ENCODE measurements at places on chromosomes 16 and 17.

- DNase-seq: no peak
These were observed 103.8 kb upstream of the RPL38 start for GRCh38 chr17:74099442-74100340.

GRCh38 chr16:17984810-17985209 lies 351.7 kb downstream of the NPIPA8 start:
- DNase-seq: no peak

DNA sequence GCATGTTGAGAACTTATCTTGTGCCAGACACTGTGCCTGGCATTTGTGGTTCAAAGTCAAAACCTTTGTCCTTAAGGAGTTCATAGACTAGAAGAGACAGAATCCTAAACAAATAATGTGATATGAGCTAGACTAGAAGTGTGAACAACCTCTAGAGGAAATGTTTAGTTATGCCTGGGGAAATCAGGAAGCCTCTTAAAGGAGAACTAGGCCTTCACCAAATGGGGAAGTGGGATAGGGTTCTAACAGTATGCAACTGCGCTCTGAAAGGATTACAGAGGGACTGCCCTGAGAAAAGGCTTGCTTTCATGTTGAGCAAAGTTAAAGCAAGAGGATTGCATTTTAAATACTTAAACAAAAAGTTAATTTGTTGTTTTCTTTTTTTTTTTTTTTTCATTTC lies 4.9 kb downstream of the RUNDC1 start:
- no peak for DNase-seq

GRCh38 chr17:28093999-28094716 lies 51.7 kb downstream of the NLK start:
- no peak for DNase-seq

DNA sequence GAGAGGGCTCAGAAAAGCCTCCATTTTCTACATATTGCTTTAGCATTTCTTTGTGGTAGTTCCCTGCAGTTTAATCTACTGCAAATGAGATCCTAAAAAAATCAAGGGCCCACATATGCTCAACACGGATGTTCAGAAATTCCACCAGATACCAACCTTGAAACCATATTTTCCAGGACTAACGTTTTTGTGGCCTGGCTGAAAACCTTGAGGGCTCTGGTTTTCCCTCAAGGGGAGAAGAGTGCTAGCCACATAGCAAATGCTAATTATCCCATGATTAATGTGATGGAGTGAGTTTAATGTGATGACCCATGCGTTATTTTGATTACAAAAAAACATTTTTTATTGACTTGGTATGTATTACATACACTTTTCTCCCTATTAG lies 68.9 kb downstream of the SNX11 start:
- no peak for DNase-seq

GRCh38 chr17:74089869-74090464 lies 113.5 kb upstream of the RPL38 start:
- no peak for DNase-seq

DNA sequence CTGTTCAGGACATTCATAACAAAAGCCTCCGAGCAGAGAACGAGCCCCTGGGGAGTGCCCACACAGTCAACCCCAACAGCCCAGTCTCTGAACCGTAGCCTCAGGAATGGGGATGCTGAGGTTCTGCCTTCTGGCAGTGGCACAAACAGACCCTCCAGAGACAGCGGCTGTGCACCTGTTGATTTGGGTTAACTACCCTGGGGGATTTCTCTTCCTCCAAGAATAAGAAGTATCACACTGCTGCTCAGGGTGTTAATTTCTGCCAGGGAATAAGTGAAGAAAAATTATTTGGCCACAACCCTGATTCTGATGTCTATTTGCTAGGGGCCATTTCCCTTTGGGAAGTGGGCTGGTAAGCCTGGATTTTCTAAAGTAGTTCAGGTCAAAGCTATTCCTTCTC lies 51.0 kb upstream of the PIRT start:
- no peak for DNase-seq

DNA sequence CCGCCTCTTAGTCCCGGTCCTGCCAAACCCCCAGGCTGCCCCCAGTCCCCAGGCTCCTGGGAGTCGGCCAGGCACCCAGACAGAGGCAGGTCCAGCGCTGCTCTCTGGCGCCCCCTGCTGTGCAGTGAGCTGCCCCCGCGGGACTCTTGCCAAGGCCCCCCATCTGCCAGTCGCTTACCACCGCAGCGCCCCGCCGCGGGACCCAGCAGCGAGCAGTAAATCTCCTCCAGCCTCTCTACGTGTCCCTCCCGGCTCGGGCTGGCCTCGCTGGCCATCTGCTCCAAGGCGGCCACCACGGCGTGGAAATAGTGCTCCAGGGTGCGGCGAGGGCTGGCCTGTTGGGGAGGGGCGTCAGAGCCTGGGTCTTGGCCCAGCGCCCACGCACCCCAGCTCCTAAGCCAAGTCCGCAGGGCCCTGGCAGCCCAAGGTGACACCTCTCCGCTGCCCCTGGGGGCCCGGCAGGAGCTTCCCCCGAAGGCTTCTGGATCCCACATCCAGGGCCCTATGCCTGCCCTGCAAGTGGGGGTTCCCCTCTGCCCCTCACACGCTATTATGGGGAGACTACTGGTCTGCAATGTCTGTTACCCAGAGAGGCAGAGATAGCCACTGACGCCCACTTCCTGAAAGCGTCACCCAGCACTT lies 33.7 kb upstream of the MFSD6L start:
- DNase-seq: no peak

DNA sequence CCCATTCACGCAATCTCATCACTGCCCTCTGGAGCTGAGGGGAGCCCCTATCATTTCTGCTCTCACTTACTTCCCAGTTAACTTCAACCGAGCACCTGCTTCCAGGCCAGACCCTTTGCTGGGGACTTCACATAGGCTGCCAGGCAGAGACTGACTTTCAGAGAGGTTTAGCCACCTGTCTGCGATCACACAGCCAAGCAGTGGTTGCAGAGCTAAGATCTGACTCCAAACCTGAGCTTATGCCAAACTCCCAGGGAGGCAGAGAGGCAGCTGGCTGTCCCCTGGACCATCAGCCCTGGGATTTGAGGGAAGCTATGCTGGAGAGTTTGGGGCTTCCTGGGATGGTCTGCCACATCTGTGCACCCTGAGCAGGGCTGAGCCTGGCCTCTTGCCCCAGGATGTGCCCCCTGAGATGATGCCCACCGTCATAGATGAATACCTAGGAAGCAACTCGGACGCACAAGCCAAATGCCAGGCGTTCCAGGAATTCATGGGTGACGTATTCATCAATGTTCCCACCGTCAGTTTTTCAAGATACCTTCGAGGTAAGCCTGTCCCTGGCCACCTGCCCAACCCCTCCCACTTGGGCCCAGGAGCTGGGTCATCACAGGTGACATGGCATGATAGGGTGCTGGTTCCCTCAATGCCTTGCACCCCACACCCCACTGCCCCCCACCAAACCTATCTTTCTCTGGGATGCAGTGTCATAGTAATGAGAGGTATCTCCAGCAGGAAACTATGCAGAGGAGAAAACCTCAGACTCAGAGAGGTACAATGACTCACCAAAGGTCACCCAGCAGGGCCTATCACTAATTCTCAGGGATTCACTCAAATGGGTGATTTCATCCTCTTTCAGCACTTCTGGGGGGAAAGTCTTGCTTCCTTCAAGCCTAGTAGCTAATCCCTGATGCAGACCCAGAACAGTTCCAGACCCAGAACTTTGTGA lies 10.0 kb downstream of the CES3 start:
- DNase-seq: no peak

DNA sequence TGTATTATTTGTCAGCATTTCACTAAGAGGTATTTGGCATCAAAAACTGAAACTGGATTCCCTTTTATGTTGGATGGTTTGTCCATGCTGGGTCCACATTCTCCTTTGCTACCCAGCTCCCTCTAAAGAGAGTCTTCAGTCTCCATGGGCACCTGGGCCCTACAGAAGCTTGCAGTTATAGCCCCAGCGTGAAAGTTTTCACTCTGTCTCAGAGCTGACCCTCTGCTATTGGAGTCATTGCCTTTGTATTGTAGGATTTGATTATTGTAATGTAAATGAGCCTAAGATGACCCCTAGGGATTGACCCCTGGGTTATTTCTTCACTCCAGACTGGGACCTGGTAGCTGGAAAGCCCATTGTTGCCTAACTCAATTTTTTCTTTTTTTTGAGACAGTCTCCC lies 1026.5 kb upstream of the EEF2KMT start:
- DNase-seq: no peak

GRCh38 chr16:50151756-50152155 lies 1.4 kb upstream of the TENT4B start:
- DNase-seq: no peak

- peak; percentile 40 for DNase-seq
These were observed 7.3 kb upstream of the TSPOAP1 start for GRCh38 chr17:58335779-58336455.

DNA sequence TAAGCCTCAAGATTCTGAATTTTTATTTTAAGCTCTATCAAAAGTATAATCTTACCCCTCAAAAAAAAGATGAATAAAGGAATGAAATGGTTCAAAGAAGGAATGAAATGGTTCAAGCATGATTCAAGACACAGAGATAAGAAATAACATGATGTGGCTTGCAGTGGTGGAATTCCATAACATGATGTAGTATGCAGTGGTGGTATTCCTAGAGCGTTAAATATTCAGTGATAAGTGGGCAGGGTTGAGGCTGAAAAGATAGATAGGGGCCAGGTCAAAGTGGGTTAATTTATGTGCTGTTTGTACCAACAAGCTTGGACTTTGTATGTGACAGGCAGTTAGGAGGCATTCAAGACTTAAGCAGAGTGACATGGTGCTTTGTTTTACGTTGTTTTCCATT lies 29.6 kb downstream of the TNRC6A start:
- no peak for DNase-seq

DNA sequence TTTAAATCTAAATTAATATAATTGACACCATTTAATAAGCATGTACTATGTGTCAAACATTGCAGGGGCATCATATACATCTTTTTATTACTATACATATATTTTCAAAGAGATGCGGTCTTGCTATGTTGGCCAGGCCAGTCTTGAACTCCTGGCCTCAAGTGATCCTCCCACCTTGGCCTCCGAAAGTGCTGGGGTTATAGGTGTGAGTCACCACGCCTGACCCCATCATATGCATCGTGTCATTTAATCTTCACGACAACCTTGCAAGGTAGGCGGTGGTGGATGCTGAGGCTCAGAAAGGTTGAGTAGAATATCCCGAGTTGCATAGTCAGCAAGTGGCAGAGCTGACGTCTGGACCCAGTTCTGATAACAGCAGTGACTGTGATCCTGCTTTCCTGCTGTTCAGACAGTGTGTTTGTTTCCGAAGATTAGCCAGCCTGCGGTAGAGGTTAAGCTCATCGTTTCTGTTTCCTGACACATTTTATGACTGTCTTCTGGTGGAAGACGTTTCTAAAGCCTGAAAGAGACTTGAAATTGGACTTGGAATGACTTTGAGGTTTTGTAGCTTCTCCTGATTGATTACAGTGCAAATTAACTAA lies 316.6 kb downstream of the SNX29 start:
- DNase-seq: no peak

- no peak for DNase-seq
These were observed 2.9 kb downstream of the CFAP97D1 start for GRCh38 chr17:43782913-43783680.

DNA sequence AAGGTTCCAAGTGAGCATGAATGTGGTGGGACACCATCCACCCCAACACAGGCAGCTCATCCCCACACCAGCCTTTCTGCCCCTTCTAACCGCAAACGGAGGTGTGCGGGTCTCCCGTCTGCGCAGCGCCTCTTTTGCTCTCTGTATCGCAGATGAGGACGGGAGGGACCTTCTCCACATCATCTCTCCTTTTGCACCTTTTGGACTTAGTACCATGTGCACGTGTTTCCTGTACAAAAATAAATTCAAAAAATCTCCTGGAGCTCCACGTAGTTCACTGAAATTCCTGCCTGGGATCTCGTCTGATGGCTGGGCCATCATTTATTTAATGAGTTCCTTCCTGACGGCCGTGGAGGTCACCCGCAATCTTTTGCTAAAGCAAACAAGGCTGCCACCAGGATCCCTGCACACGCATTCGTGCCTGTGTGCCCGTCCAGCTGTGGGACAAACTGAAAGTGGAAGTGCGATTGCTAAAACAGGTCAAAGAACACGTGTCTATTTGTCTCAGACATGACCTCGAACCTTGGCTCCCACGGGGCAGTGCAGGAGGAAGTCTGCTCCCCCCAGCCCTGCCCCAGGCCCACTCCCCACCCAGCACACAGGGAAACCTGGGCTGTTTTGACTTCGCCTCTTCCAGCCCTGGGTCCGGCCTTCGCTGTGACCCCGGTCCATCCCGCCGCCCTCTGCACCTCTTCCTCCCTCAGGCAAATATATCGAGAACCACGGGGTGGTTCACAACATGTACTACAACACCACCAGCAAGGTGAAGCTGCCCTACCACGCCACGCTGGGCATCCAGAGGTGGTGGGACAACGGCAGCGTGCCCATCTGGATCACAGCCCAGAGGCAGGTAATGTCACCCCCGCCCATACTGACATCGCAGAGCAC lies 2.3 kb downstream of the ENPP7 start:
- no peak for DNase-seq

DNA sequence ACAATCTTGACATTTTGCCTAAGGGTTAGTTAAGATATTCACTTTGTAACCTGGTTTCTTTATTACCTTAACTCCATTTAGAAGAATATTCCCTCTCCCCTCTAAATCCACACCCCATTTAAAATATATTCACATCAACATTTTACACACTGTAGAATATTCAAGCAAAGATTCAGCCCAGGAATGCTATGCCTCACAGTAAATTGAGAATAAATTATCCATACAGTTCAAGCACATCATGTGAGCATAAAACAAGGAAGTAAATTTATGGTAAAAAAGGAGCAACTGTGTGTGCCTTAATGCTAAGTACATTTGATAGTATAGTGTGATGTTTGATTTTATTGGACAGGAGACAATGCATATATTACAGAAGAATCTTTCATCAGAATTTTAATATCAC lies 806.6 kb upstream of the KIF2B start:
- no peak for DNase-seq

GRCh38 chr17:81027591-81028505 lies 7.1 kb upstream of the BAIAP2 start:
- DNase-seq: peak; percentile 37

- DNase-seq: no peak
These were observed 188.0 kb upstream of the TNRC6C start for GRCh38 chr17:77770331-77771105.

DNA sequence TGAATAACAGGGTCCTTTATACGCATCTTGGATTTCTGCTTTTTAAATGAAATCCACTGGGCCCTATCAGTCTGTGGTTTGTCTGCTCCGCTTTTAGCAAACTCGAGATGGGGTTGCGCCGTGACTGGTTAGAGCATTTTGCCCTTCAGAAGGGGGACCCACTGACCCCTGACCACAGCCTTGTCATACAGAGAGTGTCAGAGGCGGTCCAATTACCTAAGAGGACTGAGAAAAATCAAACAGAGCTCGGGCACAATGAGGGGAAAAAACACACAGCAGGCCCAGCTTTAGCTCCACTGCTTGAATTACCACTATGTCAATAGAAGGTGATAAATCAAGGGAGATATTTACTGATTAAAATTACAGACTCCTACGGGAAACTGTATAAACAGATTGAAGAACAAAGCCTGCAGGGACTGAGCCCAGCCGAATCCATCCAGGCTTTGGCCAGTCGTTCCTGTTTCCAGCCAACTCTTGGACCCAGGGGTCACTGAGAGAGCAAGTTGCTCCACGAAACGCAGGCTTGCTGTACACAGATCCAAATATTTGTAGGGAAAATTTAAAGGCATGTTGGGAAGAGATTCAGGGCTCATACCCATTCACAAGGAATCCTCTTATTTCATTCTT lies 131.9 kb upstream of the ZFHX3 start:
- DNase-seq: no peak
